ENCODE measurements at places on chromosomes 2 and 18. TPM values are rescaled to one million over a fixed set of nuclear protein-coding genes. Genes with fewer than 3 reads are reported as not detected.

KLF7 gene
- 22.9 TPM for total RNA-seq

SPP2 gene
- total RNA-seq, result not detected

CFAP210 gene
- total RNA-seq, result not detected

LIMS4 gene
- 10.0 TPM for total RNA-seq

GLI2 gene
- 5.1 TPM for total RNA-seq

ATP6V1B1 gene
- 0.62 TPM for total RNA-seq
